Stimulated activated CD4-positive, alpha-beta T cell treated with anti-CD3 and anti-CD28 coated beads, TNF-alpha, amount 100 ng/mL, for 24 hours (primary cell): ENCODE measurements at places on chromosomes 2 and 18.
A peak's percentile ranks its signal among the peaks of the same experiment; 100 is the strongest.

GRCh38 chr2:240320204-240320993 is 115.1 kb upstream of the GPC1 start:
- no peak for DNase-seq

GRCh38 chr18:33870059-33870458 is 292.0 kb downstream of the ASXL3 start:
- DNase-seq: no peak

DNA sequence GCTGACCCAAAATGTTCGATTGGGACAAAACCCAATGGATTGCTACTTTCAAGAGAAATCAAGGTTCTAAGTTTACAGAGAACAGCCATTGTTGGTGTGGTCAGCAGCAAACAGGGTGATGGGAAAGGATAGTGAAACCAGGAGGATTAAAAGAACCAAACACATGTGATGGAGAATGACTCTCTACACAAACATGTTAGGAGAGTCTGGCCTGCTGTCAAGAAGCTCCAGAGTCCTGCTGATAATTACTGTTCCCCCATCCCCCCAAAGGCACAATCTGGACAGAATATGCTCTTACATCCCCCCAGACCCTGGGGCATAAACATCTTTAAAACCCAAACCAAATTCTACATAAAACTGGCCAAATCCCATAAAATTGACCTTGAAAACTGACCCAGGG is 32.0 kb upstream of the ACYP2 start:
- no peak for DNase-seq

DNA sequence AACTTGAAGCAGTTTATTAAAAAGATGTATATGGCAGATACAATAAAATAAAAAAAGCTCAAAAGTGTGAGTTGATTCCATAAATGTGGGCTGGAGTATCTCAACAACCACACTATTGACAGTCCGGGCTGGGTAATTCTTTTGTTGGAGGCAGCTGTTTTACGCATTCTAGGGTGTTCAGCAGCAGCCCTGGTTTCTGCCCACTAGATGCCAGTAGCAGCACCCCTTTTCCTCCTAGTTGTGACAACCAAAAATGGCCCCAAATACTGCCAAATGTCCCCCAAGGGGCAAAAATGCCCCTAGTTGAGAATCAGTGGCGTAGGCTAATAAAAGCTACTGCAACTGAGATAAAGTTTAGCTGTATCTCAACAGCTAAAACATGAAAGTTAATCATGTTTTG is 44.8 kb downstream of the CHMP3 start:
- DNase-seq: no peak

- no peak for DNase-seq
Measured at GRCh38 chr2:182281276-182281675, 145.6 kb downstream of the PDE1A start.

- DNase-seq: no peak
Measured at GRCh38 chr2:213500881-213501280, 216.6 kb downstream of the SPAG16 start.

GRCh38 chr18:3605486-3605952 is 155.5 kb downstream of the TGIF1 start:
- no peak for DNase-seq

GRCh38 chr2:187874786-187875185 is 320.6 kb upstream of the TFPI start:
- no peak for DNase-seq

DNA sequence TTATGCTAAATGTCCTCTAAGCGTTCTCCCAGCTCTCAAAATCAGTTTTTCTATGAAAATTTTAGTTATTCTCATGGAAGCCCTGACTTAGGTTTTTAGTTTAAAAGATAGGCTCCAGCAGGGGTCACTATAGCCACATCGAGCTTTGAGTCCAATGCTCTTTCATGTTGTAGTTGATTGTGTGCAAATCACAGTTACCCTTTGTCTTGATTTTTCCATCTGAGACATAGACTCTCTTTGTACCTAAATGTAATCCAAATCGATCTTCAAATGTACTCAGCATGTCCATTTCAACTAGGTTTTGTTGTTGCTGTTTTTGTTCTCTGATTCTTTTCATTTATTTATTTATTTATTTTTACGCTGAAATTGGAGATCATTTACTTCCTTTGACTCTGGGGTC is 26.4 kb upstream of the MSTN start:
- DNase-seq: peak; percentile 28

DNA sequence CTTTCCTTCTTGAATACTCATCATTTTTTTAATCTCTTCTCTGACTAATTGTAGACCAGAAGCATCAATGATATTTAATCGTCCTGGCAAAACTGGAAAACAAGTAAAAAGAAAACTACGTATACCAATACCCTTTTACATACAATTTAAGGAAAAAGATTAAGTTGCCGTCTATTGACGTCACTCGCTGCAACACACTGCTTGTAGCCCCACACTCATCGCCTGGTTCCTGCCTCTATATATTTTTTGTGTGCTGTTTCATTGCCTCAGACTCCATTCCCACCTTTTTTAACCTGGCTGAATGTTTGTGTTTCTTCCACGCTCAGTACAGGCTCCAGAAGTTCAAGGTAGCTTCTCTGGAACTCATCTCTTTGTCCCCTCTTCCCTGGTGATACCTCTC is 536.2 kb downstream of the METTL4 start:
- no peak for DNase-seq

DNA sequence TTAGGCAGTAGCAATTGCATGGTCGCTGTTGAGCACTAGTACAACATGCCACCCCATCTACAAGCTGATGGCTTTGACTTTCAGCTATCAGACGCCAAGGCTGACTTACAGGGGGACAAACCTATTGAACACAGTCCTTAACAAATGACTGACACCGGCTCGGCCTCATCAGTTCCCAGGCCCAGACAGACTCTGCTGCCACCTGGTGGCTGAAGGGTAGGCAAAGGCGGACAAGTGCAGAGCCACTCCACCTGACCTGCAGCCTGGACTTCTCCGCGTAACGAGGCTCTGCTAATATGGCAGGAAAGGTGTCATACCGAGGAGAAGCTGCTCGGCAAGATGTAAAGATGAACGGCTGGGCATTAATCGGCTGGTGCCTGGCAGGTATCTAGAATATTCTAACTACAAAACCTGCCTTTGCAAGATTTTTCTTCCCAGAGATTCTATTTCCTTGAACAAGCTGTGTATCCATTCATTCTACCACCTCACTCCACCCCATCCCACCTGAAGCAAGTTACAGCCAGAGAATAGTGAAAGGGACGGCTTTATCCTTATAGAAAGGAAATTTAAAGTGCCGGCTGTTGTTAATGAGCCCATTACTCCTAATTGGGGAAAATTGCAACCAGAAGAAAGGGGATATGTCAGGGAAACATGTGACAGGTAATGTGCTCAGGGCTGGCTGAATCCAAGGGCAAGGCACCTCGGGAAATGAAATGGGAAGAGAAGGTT is 67.4 kb downstream of the STEAP3 start:
- DNase-seq: peak; percentile 60

GRCh38 chr2:144140891-144141290 is 379.0 kb downstream of the ZEB2 start:
- DNase-seq: no peak

- DNase-seq: no peak
Measured at GRCh38 chr2:221641181-221641871, 69.2 kb upstream of the EPHA4 start.

DNA sequence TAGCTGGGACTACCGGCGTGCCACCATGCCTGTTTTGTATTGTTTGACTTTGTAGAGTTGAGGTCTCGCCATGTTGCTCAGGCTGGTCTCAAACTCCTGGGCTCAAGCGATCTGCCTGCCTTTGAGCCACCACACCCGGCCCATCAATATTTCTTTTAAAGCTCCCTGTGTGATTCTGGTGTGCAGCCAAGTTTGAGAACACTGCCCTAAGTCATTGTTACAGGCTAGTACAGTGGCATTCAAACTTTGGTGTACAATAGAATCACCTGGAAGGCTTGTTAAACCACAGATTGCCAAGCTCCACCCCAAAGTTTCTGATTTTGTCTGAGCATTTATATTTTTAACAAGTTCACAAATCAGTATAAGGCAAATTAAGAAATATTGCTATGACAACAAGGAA is 99.9 kb downstream of the RBBP8 start:
- DNase-seq: no peak

DNA sequence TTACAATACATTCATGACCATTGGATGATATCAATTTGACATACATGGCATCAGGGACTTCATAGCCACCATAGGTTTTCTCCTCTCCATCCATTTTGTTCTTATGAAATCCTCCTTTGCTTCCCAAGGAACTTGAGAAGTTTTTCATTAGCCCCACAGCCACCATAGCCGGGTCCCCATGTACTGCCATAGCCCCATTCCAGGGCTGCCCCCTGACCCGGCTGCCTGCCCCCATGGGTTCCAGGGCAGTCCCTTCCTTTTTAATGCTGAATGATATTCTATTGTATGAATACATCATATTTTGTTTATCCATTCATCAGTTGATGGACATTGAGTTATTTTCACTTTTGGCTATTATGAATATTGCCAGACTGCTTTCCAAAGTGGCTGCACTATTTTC is 20.4 kb downstream of the ATP6V1B1 start:
- no peak for DNase-seq
